ENCODE measurements at places on chromosomes 5 and 9.

GRCh38 chr9:71509054-71509453 is 259.3 kb downstream of the CEMIP2 start:
- DNase-seq, result no peak

GRCh38 chr5:170896779-170897178 is 35.0 kb downstream of the RANBP17 start:
- no peak for DNase-seq

GRCh38 chr5:132267931-132268768 is 10.7 kb downstream of the PDLIM4 start:
- no peak for DNase-seq

DNA sequence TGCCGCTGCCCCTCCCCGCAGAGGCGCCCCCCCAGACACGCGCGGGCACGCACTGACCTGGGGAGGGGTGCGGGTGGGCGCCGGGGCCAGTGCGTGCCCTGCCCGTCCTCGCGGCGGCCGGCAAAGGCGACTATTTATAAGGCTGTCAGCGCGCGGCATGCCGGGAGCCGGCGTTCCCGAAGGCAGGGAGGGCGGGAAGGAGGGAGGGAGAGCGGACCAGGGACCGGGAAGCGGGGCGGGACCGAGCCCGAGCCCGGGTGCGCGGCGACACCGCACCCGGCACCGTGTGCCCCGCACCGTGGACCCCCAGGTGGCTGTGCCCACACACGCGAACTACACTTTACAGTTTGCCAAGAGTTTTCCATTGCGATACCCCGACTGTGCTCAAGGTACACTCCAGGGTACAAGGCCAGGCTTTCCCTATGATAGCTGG is at the start of gene AK1:
AK1 (minus strand) TSS at position 110 of the 433 bp plus-strand sequence. CDS start 3,058 bp downstream, outside the sequence.
- DNase-seq, result no peak

GRCh38 chr9:13070612-13071595 is 208.6 kb downstream of the MPDZ start:
- no peak for DNase-seq

- no peak for DNase-seq
Observed at GRCh38 chr5:176652136-176652535, 4.9 kb downstream of the TSPAN17 start.

GRCh38 chr9:113356686-113357292 is 7.4 kb downstream of the BSPRY start:
- DNase-seq, result no peak

GRCh38 chr5:173012882-173013281 is 29.3 kb downstream of the ATP6V0E1 start:
- no peak for DNase-seq

Data from stimulated activated CD8-positive, alpha-beta memory T cell treated with anti-CD3 and anti-CD28 coated beads, Interleukin-4, amount 100 ng/mL, for 4 hours (primary cell).